Mammary epithelial cell (primary cell): ENCODE measurements at places on chromosomes 16 and 17.

- peak; percentile 2 for DNase-seq
Observed at GRCh38 chr17:40646791-40647623, 611 bp downstream of the SMARCE1 start.

DNA sequence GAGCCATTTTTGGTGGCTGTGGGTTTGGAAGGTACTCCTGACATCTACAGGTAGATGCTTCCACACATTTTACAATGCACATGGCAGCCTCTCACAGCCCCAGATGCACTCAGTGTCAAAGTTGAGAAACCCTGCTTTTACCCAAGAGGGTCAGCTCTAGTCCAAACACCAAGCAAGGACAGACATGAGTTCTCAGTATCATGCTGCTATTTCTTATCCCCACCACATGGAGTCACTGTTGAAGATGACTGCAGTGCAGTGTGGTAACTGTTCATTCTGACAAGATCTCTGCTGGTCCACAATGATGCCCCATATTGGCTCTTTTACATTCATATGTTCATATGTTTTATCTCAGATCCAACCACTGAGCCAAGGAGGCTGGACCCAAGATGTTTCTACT is 50.5 kb upstream of the SALL1 start:
- no peak for DNase-seq

DNA sequence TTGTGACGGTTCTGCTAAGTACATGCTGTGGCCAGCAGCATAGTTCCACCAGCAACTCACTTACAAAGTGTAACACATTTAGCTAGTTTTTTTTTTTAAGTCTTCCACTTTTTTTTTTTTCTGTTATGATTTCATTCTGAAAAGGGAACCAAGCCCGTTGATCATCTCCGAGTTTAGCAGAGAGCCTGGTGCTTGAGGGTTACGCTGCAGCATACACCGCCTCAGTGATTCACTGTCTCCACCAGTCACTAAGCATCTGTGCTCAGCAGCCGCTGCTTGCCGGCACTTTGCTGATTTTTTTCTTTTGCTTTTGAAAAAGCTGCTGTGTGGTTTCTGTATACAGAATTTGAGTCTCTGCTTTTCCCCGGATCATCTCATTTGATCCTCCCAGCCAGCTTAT is 194.5 kb upstream of the CDH13 start:
- no peak for DNase-seq

DNA sequence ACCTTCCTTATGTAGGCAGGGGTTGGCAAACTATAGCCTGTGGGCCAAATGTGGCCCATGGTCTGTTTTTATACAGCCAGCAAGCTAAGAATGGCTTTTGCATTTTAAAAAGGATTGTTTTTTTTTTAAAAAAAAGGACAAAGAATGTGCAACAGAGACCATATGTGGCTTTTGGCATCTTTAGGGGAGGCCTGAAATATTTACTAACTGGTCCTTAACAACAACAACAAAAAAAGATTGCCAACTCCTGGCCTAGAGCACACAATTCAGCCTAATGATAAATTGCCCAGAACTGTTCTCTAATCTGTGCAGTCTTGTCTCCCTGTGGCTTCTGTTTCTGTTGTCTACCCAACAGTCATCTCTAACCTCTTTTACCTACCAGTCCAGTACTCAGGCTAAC is 67.1 kb downstream of the SSH2 start:
- no peak for DNase-seq

- DNase-seq = no peak
Observed at GRCh38 chr17:17207998-17208397, 1.9 kb upstream of the PLD6 start.

DNA sequence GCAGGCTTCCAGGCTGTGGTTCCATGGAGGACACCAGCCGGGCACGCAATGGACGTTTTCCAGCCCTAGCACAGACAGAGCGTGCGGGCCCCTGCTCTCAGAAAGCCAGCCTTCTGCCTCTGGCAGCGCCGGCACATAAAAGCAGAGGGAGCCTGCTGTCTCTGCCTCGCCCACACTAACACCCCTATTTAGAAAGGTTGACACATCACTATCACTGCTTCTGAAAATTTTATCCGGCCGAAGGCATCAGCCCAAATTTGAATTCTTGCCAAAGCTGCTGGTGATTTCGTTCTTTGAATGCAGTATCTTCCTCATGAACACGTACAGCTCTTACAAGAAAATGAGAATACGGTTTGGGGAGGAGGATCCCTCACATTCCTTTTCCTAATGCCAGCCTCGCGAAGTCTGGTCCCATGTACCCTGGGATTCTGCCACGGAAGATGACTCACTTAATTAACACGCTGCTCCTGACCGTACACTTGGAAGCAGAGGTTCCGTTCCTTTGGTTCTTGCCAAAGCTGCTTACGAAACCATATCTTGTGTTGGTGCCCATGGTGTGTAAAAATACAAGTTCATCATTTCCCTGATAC is 1.3 kb upstream of the RAB11FIP3 start:
- DNase-seq = peak; percentile 93

DNA sequence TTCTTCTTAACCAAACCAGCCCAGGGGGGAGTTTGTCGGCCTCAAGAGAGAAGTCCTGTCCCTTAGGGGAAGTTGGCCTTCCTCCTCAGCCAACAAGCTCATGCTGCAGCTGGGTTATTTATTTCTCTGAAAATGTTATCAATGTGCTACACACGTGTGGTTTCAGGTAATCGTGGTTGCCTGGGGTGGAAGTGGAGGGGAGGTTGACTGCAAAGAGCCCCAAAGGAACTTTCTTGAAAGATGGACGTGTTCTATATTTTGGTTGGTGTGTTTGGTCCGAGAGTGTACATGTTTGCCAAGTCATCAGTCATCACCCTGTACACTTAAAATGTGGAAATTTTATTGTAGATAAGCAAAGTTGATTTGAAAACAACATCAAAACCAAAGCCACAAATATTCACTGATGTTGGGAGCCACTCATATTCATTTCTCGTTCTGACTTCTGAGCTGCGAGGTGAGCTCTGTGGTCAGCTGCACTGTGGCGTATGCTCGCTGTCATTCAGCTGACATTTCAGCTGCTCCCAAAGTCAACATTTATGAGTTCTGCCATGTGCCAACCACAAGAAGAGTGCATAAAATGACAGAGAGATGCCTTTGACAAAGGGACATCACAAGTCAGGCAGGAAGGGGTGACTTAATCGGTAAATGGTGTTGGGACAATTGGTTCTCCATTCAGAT is 26.5 kb upstream of the ADGRG1 start:
- no peak for DNase-seq

- DNase-seq = peak; percentile 85
Observed at GRCh38 chr17:7587420-7588151, 2.3 kb downstream of the SOX15 start.

DNA sequence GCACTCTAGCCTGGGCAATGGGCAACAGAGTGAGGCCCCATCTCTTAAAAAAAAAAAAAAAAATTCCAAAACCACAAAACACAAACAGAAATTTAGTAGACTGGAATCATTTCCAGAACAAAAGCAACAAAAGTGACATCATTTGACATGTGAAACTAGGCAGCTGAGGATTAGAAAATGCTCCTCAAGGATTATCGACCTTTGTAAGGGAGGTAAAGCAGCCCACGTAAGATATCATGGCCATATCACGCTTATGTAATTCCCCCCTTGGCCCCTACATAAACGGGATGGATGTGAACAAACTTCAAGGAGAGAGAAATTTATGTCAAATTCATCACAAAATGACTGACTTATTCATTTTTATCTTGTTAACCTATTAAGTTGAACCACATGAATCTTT is 83.3 kb downstream of the WDR59 start:
- no peak for DNase-seq

- no peak for DNase-seq
Observed at GRCh38 chr16:88444826-88445582, 8.1 kb upstream of the ZFPM1 start.

- no peak for DNase-seq
Observed at GRCh38 chr16:9657641-9658040, 524.6 kb downstream of the GRIN2A start.

GRCh38 chr17:78522031-78522809 is 55.0 kb downstream of the DNAH17 start:
- DNase-seq = no peak

GRCh38 chr16:47979164-47979520 is 176.7 kb downstream of the ABCC12 start:
- DNase-seq = no peak

DNA sequence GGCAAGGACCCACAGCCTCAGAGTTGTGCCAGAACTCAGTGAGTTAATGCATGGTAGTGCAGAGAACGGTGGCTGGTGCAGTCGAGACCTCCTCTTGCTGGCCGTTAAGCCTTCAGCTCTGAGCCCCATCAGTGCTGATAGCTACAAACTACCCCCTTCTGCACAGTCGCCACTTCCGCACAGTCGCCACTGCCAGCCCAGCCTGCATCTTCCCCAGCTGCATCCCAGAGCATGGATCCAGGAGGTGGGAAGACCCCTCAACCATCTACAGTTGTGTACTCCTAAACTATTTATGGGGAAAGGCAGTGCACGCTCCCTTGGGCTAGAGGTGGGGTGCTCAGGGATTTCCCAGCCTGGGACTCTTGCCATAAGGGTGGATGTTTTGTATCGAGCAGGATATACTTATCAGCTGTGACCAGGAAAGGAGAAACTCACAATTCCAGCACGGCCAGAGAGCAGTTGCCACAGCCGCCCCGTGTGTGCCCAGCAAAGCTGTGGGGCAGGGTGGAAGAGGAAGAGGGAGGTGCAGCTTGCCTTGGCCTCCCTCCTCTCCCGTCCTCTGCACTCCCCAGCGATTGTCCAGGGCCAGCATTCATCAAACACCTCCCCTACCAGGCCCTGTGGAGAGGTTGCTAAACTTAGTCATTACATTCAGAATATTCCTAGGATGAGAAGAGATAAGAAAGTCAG is 49.5 kb upstream of the CMIP start:
- no peak for DNase-seq

- peak; percentile 54 for DNase-seq
Observed at GRCh38 chr17:33038740-33039139, 47.1 kb downstream of the SPACA3 start.

DNA sequence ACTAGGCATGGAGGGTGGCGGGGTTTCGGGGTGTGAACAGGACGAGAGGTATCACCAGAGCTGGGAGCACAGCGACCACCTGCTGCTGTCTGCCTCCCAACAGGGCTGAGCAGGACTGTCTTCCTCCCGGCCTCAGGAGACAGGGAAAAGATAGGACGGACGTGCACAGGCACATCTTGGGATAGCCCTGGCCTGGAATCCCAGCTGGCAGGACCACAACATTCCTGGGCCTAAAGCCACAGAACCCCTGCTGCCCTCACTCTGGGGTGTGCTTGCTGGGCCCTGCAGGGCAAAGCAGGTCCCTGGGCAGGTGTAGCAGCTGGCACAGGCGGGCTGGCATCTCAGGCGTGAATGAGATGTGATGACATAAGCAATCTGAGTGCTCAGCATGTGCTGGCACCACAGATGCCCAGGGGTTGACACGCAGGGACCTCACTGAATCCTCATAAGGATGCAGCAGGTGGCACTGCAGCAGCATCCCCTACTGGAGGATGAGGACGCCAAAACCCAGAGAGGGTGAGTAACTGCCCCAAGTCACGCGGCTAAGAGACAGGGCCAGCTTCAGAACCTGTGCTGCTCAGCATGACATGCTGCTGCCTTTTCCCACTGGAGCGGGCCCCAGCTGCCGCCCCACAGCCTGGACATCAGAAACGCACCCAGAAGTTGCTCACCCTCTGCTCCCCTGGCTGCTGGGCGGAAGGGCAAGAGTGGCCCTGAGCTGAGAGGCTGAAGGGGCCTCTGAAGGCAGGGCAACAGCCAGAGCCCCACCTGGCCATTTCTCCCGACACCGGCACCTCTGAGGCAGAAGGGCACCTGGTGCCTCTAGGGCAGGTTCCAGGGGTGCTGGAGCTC is 7.1 kb downstream of the CORO7 start:
- peak; percentile 44 for DNase-seq

- peak; percentile 81 for DNase-seq
Observed at GRCh38 chr17:77127735-77128361, 12.9 kb upstream of the SEC14L1 start.

GRCh38 chr16:77767211-77767610 is 21.2 kb upstream of the VAT1L start:
- DNase-seq = peak; percentile 8

DNA sequence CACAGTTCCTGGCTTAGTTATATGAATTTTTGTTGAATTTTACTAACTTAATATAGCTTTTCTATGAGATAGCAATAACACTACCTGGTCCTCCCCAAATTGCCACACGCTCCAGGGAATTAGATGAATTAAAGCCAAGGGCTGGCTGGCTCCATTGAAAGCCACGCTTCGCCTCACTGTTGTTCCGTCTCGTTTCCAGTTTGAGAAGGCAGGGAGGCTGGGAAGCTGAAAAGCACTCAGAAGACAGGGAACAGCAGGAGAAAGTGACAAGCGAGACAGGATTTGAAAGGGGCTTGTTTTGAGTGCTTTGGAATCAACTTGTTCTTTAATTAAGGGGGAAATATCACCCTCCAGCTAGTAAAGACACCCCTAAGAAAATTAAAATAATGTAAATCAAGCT is 425.3 kb downstream of the CA10 start:
- no peak for DNase-seq

DNA sequence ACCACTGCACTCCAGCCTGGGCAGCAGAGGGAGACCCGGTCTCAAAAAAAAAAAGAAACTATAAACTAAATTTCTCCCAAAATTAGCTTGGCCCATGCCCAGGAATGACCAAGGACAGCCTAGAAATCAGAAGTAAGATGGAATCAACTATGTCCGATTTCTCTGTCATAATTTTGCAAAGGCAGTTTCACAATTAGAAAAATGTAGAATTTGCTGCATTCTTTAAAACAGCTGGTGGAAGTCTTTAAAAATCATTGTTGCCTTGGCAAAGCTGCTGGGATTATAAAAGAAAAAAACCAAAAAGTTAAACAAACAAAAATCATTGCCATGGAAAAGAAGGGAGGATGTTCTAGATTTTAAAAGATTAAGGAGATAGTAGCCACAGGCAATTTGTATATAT is 32.4 kb downstream of the WWP2 start:
- DNase-seq = no peak
